Transverse colon (tissue), 4 donors: ENCODE measurements at places on chromosomes 5 and 9. TPM values are rescaled to one million over a fixed set of nuclear protein-coding genes. Genes with fewer than 3 reads are reported as not detected.

- peaks cover 6% of the 10 kb centered on the region for H3K36me3 ChIP-seq
- H3K4me3 ChIP-seq: peak overlapping the region; percentile 93
Measured at GRCh38 chr5:179805529-179806249, 977 bp downstream of the MGAT4B start.

The NTRK2 gene
- 10.1 TPM for total RNA-seq

The BNC2 gene
- 20.5 TPM for total RNA-seq

GRCh38 chr5:138964647-138965201, 89.6 kb upstream of the LRRTM2 start:
- no peaks in the 10 kb centered on the region for H3K27me3 ChIP-seq
- H3K4me3 ChIP-seq: no peak overlapping the region
- H3K27ac ChIP-seq: no peak overlapping the region

GRCh38 chr9:89408628-89409101, 89.2 kb downstream of the SEMA4D start:
- H3K27ac ChIP-seq: no peak overlapping the region
- no peaks in the 10 kb centered on the region for H3K36me3 ChIP-seq
- no peaks in the 10 kb centered on the region for H3K27me3 ChIP-seq
- peak; percentile 63 for DNase-seq
- H3K4me1 ChIP-seq: peaks cover 3% of the 10 kb centered on the region
- H3K4me3 ChIP-seq: no peak overlapping the region

DNA sequence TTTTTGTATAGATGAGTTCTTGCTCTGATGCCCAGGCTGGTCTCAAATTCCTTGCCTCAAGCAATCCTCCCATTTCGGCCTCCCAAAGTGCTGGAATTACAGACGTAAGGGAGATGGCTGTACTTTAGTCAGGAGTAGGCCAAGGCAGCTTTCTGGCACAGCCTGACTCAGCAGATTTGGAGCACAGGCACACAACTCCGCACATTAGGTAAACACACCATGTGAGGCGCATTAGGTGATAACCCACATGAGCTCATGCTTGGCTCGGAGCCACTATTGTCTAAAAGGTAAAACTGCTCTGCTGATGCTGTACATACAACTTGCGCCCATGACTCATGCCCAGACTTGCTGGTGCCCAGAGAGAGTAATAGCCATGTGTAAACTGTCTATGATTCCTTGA, 1157.9 kb downstream of the TAF11L14 start:
- H3K27me3 ChIP-seq: no peaks in the 10 kb centered on the region
- H3K4me3 ChIP-seq: no peak overlapping the region
- peak; percentile 63 for DNase-seq
- H3K4me1 ChIP-seq: no peaks in the 10 kb centered on the region
- H3K27ac ChIP-seq: no peak overlapping the region

GRCh38 chr9:124368692-124369091, 46.5 kb downstream of the PSMB7 start:
- no peaks in the 10 kb centered on the region for H3K4me1 ChIP-seq
- H3K27ac ChIP-seq: no peak overlapping the region
- no peaks in the 10 kb centered on the region for H3K36me3 ChIP-seq
- DNase-seq: no peak

- no peaks in the 10 kb centered on the region for H3K27me3 ChIP-seq
- no peaks in the 10 kb centered on the region for H3K4me1 ChIP-seq
- no peak for DNase-seq
Measured at GRCh38 chr5:32654427-32654826, 56.7 kb upstream of the NPR3 start.
